Osteocyte (in vitro differentiated cells): ENCODE measurements at places on chromosomes 7 and 10. TPM values are rescaled to one million over a fixed set of nuclear protein-coding genes. Genes with fewer than 3 reads are reported as not detected.

Gene MOGAT3
- not detected in 2 replicates for total RNA-seq

DNA sequence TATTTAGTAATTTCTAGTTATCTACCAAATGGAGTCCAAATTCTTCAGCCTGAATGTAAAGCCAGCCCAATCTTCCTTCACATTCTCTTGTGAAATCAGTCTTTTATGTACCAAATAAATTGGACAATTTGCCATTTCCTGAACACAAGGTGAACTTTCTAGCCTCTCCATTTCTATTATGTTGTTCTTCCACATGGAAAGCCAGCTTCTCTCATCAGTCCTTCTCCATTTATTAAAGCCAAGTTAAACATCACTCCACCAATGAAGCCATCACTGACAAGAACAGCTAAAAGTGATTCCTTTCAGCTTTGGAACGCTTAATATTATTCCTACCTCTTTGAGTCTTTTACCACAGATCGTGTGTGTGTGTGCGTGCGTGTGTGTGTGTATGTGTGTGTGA lies 88.4 kb downstream of the VPS41 start:
- H3K36me3 ChIP-seq = peaks cover 16% of the 10 kb centered on the region
- no peak overlapping the region for H3K27ac ChIP-seq
- peaks cover 10% of the 10 kb centered on the region for H3K4me1 ChIP-seq
- H3K27me3 ChIP-seq = no peaks in the 10 kb centered on the region
- DNase-seq = no peak
- H3K4me3 ChIP-seq = no peak overlapping the region

- peaks cover 32% of the 10 kb centered on the region for H3K36me3 ChIP-seq
- no peak overlapping the region for H3K4me3 ChIP-seq
- DNase-seq = no peak
- H3K27ac ChIP-seq = no peak overlapping the region
Observed at GRCh38 chr10:70827086-70827757, 11.5 kb downstream of the SGPL1 start.

DNA sequence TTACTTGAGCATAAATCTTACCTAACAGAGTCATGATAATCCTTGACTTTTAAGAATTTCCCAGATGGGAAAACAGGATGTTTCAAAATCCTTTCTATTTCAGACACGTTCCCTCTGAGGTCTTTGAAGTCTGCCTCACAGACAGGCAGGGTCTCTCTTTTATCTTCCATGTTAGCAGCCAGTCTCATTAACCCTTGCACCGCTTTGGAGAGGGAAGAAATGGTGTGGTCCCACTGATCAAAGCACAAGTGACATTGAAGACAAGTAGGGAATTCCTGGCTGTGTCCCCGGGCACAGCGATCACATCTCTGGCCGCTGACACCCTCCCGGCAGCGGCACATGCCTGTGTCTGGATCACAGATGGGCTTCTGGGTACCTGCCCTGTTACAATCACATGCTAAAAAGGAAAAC lies 52.7 kb upstream of the LAMB1 start:
- no peaks in the 10 kb centered on the region for H3K36me3 ChIP-seq
- H3K4me3 ChIP-seq = no peak overlapping the region
- H3K27me3 ChIP-seq = no peaks in the 10 kb centered on the region
- DNase-seq = no peak

DNA sequence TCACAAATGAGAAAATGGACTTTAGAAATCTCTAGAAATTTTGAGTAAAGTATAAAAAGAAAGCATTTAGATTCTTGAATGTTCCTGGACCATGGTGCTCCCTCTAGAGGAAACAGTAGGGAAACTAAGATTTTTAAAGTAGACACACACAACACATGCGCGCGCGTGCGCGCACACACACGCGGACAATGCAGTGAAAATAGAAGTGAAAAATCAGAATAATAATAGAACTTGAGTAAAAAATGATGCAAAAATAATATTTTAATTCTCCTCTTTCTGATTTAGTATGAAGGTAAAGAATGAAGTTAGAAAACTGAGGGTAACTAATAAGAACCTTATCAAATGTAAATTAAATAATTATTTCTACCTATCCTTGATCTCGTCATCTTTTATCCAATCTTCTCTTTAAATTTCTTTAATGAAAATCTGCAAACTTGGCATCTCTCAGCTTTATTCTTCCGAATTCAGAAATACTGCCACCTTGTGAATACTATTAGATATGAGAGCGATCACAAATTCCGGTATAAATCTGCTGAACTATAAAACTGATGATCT lies 117.0 kb upstream of the AMPH start:
- H3K4me3 ChIP-seq = no peak overlapping the region
- no peak for DNase-seq
- no peaks in the 10 kb centered on the region for H3K27me3 ChIP-seq
- peaks cover 4% of the 10 kb centered on the region for H3K4me1 ChIP-seq
- H3K27ac ChIP-seq = no peak overlapping the region

- no peak for DNase-seq
- peaks cover 2% of the 10 kb centered on the region for H3K4me1 ChIP-seq
- no peaks in the 10 kb centered on the region for H3K36me3 ChIP-seq
- H3K27me3 ChIP-seq = peaks cover 38% of the 10 kb centered on the region
- no peak overlapping the region for H3K27ac ChIP-seq
Observed at GRCh38 chr10:78455811-78456210, 422.1 kb downstream of the RPS24 start.

Gene LBX1
- total RNA-seq = not detected in 2 replicates

GRCh38 chr7:90401989-90402388 lies 1.3 kb upstream of the CLDN12 start:
- peaks cover 25% of the 10 kb centered on the region for H3K27me3 ChIP-seq
- peaks cover 19% of the 10 kb centered on the region for H3K4me1 ChIP-seq
- H3K4me3 ChIP-seq = no peak overlapping the region
- no peak overlapping the region for H3K27ac ChIP-seq

DNA sequence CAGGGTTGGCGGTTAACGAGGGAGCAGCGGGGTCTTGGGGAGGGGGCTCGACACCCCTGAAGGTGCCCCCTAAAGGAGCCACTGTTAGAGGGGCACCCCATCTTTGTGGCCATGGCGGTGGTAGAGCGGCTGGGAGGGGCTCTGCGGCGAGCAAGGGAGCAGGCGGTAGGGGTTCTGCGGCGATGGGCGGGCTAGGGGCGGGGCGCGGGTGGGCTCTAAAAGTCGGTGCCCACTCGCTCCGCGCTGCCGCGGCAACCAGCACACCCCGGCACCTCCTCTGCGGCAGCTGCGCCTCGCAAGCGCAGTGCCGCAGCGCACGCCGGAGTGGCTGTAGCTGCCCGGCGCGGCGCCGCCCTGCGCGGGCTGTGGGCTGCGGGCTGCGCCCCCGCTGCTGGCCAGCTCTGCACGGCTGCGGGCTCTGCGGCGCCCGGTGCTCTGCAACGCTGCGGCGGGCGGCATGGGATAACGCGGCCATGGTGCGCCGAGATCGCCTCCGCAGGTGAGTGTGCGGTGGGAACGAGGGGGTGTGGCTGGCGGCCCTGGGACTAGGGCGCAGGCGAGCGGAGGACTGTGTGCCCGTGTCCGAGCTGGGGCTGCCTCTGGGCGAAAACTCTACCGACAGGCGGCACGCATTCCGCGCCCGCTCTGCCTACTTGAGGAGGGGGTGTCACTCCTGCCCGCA lies at the start of gene MEST:
Gene MEST, plus strand, starts transcription at position 245 of the 682 bp plus-strand sequence. Its CDS starts 229 bp downstream, at position 474.
- H3K36me3 ChIP-seq = peaks cover 5% of the 10 kb centered on the region
- peak within 1 kb of the TSS; percentile 86 for H3K27ac ChIP-seq
- no peak for DNase-seq
- H3K4me3 ChIP-seq = peak within 1 kb of the TSS; percentile 92
- H3K4me1 ChIP-seq = peaks cover 52% of the 10 kb centered on the region
- no peaks in the 10 kb centered on the region for H3K27me3 ChIP-seq
